CD8-positive, alpha-beta memory T cell (primary cell): ENCODE measurements at places on chromosomes 1 and 21. TPM values are rescaled to one million over a fixed set of nuclear protein-coding genes. Genes with fewer than 3 reads are reported as not detected.

Gene FNDC10
- total RNA-seq: 2.9 TPM

Gene CASZ1
- 9.9 TPM for total RNA-seq

Gene PPIAL4G
- 0.44 TPM for total RNA-seq

Gene CFH
- 1.1 TPM for total RNA-seq

Gene TMEM240
- total RNA-seq: 0.33 TPM

Gene MMEL1
- total RNA-seq: not detected

Gene OR14K1
- not detected for total RNA-seq

Gene PKP1
- total RNA-seq: not detected

Gene CFAP141
- not detected for total RNA-seq

Gene OR2G6
- total RNA-seq: not detected

Gene SETD4
- 20.5 TPM for total RNA-seq

Gene FAM72C
- total RNA-seq: 5.3 TPM

Gene KIF21B
- 37.5 TPM for total RNA-seq

Gene DCST2
- 0.16 TPM for total RNA-seq

Gene GBP7
- total RNA-seq: 0.13 TPM

Gene GREM2
- total RNA-seq: not detected

Gene MXRA8
- 0.26 TPM for total RNA-seq
